ENCODE measurements at places on chromosomes 2 and 18. TPM values are rescaled to one million over a fixed set of nuclear protein-coding genes. Genes with fewer than 3 reads are reported as not detected.

GRCh38 chr18:46243095-46243494 is 138.9 kb downstream of the HAUS1 start:
- DNase-seq: no peak

DNA sequence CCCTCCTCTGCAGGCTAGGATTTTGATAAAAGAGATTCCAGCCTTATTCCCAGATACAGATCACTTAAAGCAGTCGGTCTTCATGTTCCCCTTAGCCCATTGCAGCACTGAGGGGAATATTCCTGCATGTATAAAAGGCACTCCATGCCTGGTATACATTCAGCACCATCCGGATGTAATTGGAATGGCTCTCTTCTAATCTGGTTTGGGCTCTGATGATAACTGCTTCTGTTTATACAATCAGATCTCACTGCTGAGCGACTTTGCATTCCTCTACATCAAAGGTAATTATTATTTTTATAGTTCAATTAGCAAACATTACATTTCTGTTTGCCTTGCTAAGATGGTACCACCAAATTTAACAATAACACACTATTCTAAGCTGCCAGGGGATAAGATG is 746.9 kb upstream of the CELF4 start:
- no peak for DNase-seq

Gene NEU4
- total RNA-seq: 0.29 TPM

DNA sequence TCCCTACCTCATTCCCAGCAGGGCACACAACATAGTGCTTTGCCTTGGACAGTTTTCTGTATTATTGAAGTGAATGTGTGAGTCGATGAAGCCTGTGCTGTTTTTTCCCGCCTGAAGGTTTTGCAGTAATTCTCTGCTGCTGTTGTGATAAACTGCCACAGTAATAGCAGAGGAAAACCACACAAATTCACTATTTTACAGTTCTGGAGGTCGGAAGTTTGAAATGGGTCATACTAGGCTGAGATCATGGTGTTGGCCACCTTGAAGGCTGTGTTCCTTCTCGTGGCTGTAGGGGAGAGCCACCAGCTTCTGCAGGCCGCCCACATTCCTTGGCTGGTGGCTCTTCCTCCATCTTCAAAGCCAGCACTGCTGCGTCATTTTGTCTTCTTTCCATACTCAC is 678 bp upstream of the SLC16A14 start:
- DNase-seq: no peak

DNA sequence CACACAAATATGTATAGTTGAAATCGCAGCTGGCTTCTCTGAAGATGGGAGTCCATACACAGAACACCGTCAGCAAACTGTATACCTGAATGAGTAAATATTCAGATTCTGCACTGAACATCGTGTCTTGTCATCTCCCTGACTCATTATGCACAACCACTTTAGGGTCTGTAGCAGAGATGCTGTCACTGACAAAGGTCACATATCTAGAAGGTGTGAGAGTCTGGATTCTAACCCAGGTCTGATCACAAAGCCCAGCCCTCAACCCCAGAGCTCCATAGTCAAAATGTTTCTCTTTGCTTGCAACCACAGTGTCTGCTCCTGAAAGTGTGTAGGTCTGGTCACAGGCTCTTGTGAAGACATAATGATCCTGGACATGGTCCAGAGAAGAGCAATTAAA is 78.3 kb upstream of the PAX8 start:
- no peak for DNase-seq

Gene VIL1
- not detected for total RNA-seq

Gene C1GALT1C1L
- total RNA-seq: 0.47 TPM

GRCh38 chr2:206840999-206841398 is 75.6 kb downstream of the FASTKD2 start:
- no peak for DNase-seq

- no peak for DNase-seq
Measured at GRCh38 chr18:13521418-13521817, 204.9 kb downstream of the FAM210A start.

Data from glomerular endothelial cell (primary cell).